NCI-H69 (cell line): ENCODE measurements at places on chromosomes 5 and 9.
A peak's percentile ranks its signal among the peaks of the same experiment; 100 is the strongest.

- DNase-seq: no peak
Observed at GRCh38 chr5:60943624-60944023, 1.2 kb downstream of the ERCC8 start.

- DNase-seq: no peak
Observed at GRCh38 chr5:156552855-156553358, 225.9 kb downstream of the SGCD start.

DNA sequence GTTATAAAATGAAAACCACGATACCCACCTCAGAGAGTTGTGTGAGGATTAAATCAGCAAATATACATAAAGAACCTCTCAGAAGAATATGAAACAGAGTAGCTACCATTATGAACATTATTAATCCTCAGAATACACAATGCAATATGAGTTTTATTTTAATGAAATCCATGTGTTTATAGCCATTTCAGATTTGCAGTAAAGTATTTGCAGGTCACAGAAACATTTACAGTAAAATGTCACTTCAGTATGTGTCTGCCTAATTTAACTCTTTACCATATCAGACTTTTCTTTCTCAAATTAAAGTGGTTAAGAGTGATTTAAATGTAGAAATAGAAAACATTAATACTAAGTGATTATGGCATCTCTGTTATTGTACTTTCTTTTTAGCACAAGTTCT, 365.2 kb upstream of the MPDZ start:
- DNase-seq: no peak

- DNase-seq: no peak
Observed at GRCh38 chr5:151739395-151739794, 19.0 kb downstream of the ATOX1 start.

- DNase-seq: no peak
Observed at GRCh38 chr5:54881286-54882005, 103.9 kb downstream of the ESM1 start.

GRCh38 chr5:98755406-98755805, 18.1 kb upstream of the RGMB start:
- DNase-seq: peak; percentile 26

- DNase-seq: no peak
Observed at GRCh38 chr9:90064248-90064647, 459.4 kb downstream of the GADD45G start.

DNA sequence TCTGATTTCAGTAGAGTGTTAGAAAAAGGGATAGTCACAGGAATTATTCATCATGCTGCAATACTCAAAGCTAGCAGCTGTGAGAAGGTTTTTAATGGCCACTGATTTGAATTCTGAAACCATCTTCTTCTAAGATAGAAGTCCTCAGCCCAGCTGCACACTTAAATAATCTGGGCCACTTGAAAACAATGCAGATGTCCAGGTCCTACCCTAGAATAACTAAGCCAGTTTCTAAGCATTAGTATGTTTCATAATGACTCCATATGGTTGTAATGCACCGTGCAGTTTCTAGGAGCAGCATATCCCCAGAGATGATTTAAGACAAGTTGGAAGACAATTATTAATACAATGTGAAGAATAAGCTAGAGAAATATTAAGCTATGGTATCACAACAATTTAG, 159.9 kb upstream of the FBXL17 start:
- no peak for DNase-seq

GRCh38 chr5:65818592-65818991, 96.6 kb downstream of the NLN start:
- DNase-seq: no peak

GRCh38 chr5:60259730-60260129, 366.2 kb upstream of the PDE4D start:
- DNase-seq: no peak

DNA sequence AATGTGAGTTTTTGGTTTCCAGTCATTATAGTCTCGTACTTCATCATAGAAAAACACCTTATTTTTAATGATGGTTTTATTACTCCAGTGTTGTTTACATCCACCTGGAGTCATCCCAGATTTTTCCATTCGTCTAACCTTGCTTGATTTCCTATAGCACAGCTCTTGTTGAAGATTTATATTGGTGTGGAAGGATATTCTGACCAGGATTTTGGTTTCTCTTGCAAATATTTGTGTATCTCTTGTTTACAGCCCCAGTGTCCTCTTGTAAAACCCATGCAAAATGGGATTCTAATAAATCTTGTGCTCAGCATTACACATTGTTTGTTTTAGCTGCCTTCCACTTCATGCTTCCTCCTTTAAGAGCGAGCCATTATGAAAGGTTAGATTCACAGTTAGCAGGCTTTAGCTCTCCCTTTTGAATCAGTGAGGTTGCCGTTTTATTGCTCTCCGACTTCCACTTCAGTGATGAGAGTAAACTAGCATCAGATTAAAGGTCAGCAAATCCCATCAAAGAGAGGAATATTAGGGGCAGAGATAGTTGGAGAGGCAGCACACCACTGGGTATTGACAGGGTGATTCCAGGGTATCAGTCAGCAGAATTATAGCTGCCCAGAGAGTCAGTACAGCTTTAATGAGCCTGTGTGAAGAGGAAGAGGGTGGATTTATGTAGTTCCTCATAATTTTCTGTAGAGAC, 157.1 kb downstream of the PBX3 start:
- peak; percentile 91 for DNase-seq

- peak; percentile 54 for DNase-seq
Observed at GRCh38 chr5:79020861-79021561, 35.9 kb upstream of the ARSB start.

DNA sequence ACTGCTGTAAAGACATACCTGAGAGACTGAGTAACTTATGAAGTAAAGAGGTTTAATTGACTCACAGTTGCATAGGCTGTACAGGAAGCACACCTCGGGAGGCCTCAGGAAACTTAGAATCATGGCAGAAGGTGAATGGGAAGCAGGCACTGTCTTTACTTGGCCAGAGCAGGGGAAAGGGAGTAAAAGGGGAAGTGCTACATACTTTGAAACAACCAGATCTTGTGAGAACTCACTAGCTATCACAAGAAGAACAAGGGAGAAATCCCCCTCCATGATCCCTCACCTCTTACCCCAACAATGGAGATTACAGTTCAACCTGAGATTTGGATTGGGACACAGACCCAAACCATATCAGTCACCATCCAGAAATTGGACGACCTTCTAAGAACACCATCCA, 1285.8 kb upstream of the CDH9 start:
- DNase-seq: no peak

GRCh38 chr5:148012801-148013200, 51.0 kb upstream of the SPINK5 start:
- peak; percentile 76 for DNase-seq

DNA sequence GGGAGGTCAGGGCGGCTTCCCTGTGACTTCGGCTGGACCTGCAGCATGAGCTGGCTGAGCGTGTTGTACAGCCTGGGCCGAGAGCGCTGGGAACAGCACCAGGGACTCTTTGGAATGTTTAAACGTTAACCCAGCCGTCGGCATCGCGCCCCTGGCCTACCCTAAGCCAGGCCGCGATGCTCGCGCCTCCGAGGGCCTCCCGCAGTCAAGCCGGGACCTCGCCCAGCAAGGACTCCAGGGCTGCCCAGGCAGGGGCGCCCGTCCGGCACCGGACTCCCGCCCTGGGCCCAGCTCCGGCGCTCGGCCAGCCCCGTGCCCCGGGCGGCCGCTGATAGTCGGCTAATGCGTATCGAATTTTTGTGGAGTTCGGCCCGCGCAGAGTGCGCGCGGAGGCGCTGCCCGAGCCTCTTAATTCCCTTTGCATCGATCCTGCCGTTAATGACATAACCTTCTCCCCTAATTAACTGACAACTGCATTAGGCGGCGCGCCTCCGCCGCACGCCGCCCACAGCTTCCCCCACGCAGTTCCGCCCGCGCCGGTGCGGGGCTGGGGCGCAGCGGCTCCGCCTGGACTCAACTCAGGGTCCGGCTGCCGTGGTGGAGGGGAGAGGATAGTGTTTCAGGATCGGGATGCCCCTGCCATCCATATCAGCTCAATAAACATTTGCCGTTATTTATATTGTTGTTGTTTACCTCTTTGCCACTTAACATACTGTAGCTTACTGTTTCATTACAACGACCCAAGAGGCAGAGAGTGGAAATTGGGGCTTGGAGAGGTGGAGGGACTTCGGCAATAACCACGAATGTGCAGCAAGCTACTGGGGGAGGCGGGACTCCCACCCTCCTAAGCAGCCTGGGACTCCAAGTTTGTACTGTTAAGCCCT, 28.8 kb upstream of the CDC23 start:
- peak; percentile 76 for DNase-seq

GRCh38 chr9:20408513-20408912, 213.8 kb downstream of the MLLT3 start:
- DNase-seq: peak; percentile 64

- no peak for DNase-seq
Observed at GRCh38 chr5:32928761-32929160, 217.6 kb downstream of the NPR3 start.

DNA sequence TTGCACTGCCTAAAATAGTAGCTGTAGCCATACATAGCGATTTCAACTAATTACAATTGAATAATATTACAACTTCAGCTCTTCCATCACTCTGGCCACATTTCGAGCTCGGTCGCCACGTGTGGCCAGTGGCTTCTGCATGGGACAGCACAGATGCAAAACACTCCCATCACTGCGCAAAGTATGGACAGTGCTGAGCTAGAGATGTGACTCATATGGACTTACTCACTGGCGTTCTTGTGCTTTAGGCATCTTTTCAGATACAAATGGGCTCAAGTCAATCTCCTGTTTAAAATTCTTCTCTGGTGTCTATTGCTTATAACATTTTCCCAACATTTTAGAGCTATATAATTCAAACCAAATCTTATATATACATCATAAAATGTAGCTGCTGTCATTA, 222.7 kb downstream of the ELAVL2 start:
- no peak for DNase-seq

GRCh38 chr5:59599729-59600128, 293.8 kb downstream of the PDE4D start:
- DNase-seq: peak; percentile 69

DNA sequence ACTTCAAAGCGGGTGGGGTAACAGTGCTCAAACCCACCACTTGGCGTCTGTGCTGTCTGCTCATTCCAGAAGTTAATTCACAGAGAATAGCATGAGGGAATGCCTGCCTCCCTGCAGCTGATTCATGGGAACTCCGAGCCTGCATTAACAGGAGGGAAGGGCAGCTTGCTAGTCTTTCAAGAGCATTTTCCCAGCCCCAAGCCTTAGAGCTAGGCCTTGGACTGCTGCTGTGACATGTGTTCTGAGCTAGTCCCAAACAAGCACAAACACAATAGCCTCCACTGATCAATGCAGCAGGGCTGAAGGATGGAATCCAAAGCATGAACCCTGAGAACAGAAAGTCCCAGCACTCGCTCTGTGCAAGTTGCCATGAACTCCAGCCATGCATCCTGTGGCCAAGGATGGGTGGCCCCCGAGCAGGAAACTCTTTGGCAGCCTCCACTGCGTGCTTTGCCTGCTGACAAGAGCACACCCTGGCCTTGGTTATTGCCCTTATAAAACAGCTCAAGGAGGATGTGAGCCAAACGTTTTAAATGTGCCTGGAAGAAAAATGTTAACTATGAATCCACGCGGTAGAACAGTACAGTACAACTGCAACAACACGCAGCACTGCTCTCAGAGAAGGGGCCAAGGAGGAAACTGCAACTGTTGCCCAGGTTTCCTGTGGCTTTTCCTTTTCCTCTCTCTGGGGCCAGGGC, 653.1 kb upstream of the KLF4 start:
- DNase-seq: no peak

DNA sequence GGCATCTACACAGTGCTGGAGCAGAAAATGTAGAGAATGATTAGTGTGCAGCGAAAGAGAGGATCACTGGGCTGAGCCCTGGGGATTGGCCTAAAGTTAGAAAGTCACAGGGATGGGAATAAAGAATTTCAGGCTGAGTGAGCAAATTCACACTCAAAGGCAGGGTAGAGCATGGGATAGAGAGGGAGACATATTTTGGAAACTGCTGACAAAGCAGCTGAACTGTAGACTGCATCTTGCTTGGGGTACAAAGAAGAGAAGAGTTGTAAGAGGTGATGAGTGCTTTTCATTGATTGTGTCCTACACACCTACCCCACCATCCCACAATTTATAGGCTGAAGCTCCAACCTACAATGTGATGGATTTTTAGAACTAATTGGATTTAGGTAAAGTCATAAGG, 677.8 kb downstream of the TAF11L14 start:
- DNase-seq: no peak

- no peak for DNase-seq
Observed at GRCh38 chr5:56340196-56340980, 107.3 kb upstream of the ANKRD55 start.

DNA sequence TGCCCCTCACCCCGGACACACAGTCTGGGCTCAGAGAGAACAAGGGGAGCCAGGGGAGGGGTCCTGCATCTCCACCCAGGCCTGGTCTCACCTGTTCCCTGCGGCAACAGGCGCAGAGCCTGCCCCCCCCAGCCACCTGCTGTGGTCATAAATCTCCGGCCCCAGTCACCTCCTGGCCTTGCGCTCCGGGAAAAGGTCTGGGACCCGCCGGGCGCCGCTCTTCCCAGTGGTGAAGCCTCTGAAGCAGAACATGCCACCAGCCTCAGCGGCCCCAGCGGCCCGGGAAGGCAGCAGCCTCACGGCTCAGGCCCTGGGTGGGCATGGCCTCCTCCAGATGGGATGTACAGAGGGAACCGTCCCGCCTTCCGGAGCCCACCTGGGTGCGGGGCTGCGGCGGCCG, 20.6 kb downstream of the NOTCH1 start:
- DNase-seq: peak; percentile 31

DNA sequence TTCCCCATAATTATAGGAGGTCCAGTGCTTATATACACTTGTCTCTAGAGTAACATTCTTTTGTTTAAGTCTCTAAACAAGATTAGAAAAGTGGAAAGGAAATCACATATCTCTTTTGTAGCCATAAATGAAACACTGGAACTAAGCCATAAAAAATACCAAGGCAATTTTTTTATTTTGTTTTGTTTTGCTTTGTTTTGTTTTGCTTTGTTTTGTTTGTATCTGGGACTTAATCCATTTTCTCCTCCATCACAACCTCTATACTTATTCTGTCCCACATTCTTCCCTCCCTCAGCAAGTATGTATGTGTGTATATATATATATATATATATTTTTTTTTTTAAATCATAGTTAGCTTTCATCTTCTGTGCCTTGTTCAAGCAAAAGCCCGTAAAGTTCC, 436.6 kb upstream of the MPDZ start:
- DNase-seq: no peak

GRCh38 chr5:28310696-28311095, 1272.3 kb upstream of the CDH9 start:
- DNase-seq: no peak

- no peak for DNase-seq
Observed at GRCh38 chr9:104997536-104997935, 69.6 kb upstream of the ABCA1 start.

GRCh38 chr5:168317096-168317520, 25.7 kb downstream of the WWC1 start:
- no peak for DNase-seq

- peak; percentile 81 for DNase-seq
Observed at GRCh38 chr5:177362610-177363507, 5.1 kb downstream of the RGS14 start.

GRCh38 chr9:133728856-133729616, 9.1 kb downstream of the SARDH start:
- DNase-seq: no peak
